Stimulated activated CD8-positive, alpha-beta memory T cell treated with anti-CD3 and anti-CD28 coated beads, Interleukin-4, amount 100 ng/mL, for 48 hours (primary cell): ENCODE measurements at places on chromosomes 4 and X.

GRCh38 chrX:38052096-38052495 lies 45.7 kb downstream of the SYTL5 start:
- DNase-seq, result no peak

DNA sequence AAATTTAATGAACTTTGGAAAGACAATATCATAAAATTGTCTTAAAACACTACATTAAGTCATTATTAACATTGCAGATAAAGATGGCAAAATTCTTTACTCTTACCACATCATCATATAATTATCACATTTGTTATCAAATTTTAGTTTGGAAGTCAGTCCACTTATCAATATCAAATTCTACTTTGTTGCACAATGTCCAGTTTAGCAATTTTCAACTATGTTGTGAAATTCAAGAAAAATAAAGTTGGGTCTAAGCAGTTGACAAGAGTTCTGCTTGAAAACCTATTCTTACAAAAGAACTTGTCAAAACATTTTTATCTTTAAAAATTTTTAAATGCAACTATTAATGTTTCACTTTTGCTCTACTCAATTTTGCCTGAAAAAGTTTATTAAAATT lies 44.7 kb upstream of the TET2 start:
- no peak for DNase-seq

GRCh38 chr4:84496331-84496705 lies 2.8 kb downstream of the NKX6-1 start:
- DNase-seq, result no peak

- DNase-seq, result no peak
Observed at GRCh38 chrX:120769576-120770341, 105.9 kb downstream of the CT47B1 start.
